ENCODE measurements at places on chromosomes 5 and 9.
A peak's percentile ranks its signal among the peaks of the same experiment; 100 is the strongest.

DNA sequence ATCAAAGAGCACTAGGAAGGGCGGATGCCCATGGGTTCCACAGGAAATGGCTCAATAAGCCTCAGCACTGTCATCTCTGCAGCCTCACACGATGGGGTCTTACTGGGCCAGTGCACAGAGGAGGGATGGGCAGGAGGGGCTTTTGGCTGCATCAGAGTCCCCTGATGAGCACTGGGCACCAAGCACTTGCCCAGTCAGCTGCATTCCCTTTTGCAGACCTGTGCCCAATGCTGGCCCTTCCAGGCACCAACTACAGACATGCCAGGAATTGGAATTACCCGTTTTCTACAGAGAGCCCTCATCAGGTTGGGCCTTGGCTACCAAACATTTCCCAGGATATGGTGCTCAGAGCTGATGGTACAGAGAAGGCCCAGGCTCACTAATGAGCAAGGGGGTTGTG, 182.5 kb downstream of the HSPA4 start:
- no peak for DNase-seq

DNA sequence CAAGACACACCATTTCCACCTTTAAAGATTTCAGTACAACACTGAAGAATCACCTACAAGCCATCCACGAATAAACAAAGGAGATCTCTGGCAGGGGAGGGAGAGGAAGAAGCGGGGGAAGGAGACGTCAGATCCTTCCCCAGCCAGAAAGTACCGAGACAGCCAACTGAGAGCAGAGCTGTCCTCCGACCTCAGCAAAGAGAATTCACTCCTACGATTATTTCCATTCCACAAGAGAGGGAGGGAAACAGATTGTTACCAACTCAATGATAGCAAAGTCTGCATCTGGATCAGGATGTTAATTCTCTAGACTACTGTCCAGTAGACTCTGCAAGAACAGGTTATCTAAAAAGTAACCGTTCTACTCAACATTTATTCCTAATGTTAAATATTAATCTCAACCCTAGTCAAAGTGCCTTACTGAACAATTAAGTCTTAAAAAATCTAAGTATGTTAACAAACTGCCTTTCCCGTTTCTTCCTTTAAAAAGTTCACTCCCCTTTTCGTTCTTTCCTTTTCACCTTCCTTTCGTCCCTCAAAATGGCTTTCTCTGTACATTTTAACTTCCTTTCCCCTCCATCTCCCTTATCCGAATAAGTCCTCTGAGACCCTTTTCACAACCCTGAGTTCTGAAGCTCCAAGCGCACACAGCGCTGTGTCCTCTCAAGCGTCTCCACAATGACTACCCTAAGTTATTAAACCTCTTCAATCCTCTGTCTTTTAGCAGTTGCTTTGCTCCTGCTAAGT, 1.4 kb downstream of the CHD1 start:
- peak; percentile 47 for DNase-seq

DNA sequence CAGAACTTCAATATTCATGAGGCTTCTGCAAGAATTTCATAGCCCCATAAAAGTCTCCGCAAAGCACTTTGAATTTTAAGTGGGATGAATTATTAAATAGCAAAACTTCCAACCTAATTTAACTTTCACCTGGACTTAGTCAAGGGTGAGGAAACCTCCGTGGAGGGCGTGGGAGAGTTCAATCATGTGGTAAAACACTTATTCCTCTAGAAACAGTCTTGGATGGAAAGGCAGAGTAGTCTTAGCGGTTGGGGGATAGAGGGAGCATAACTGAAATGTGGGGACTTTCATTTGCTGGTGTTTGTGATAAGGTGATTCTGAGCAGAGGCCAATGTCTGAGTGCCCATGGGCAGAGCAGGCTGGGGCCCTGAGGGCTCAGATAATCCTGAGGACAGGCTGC, 241.9 kb downstream of the IRX1 start:
- no peak for DNase-seq

DNA sequence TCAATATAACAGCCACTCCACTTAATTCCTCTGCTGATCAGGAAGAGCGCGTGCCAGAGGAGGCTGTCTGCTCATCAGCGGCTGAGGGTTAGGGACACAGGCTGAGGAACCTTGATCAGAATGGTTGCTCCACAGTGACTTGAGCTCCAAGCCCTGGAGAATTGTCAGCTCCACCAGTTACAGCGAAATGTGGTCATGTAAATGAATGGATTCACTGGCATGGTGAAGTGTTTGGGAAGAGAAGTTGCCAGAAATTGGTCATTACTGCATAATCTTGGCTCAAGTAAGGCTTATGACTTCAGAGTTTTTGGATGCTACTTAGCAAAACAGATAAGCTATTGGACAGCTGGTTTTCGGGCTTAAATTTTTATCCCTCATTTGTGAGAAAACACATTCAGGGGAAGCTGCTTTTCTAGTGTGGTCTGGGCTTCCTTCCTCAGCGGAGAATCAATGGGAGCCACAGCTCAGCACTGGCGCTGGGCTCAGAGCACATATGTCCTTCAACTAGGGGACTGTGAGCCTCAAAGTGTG, 65.0 kb downstream of the PRRT1B start:
- DNase-seq: peak; percentile 89

DNA sequence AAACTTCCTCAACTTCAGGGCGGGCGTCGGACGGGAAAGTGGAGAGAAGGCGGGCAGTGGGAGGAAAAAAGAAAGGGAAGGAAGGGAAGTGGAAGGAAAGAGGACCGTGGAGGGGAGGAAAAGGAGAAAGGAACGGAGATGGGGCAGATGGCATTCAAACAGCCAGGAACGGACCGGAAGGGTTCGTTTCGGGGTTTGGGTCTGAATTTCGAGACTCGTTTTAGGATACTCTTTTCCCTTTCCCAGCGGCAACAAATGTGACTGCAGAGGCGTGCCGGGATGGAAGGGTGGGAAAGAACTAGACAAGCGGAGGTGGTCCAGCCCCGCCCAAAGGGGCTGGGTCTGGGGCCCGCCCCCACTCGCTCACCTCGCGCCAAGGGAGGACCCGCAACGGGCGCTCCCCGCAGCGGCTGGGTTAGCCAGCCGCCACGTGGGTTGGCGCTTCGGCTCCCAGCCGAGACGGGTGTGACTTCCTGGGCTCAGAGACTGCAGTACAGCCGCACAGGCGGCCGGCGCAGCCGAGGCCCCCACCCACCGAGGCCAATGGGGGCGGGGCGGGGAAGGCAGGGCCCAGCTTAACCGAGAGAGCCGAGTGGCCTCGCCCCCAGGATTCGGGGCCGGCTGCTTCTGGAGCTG, 2.7 kb downstream of the VCAN start:
- peak; percentile 89 for DNase-seq

DNA sequence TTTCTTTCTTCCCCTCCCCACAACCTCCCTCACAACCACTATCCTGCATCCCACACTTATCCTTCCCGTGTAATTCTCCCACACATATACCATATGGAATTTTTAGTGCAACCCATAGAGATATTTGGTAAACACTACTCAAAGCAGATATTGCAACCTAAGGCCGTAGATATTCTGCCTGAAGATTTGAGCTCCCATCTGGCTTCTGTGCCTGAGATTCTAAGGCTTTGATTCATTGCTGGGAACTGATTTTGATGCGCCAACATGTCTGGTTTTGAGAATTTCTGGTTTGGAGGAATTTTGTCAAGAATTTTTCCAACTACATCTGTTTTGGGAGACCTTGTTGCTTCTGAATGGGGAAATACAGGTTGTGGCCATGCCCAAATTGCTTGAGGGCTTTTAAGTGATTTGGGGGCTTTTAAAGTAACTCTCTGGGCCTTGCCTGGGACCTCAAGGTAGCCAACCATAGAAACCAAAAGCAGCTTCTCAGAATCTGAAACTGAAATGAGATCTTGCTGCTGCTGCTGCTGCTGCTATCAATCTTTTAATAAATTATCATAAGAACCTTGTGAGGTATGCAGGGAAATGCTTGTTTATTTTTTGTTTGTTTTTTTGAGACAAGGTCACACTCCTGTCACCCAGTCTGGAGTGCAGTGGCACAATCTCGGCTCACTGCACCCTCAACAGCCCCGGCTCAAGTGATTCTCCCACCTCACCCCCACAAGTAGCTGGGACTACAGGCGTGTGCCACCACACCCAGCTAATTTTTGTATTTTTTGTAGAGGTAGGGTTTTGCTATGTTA, 36.2 kb downstream of the PLAC8L1 start:
- DNase-seq: no peak

DNA sequence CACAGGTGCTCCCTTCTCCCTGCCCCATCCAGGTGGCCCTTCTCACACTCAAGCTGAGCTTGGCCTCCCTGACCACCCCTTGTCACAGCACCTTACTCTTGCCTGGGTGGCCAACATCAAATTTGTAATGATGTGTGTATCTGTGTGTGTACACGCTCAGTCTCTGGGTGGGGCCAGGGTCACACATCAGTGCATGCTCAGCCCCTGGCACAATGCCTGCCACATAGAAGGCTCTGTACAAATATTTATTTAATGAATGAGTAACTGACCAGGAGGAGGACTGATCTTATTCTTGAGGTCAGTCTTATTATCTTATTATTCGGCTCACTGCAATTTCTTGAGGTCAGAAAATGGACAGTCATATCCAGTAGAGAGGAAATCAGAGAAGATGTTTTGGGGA, 41.3 kb upstream of the HAND1 start:
- DNase-seq: no peak

- peak; percentile 82 for DNase-seq
Measured at GRCh38 chr5:73370640-73371583, 77.7 kb downstream of the FOXD1 start.

GRCh38 chr5:166111021-166111420, 2180.4 kb upstream of the WWC1 start:
- no peak for DNase-seq

DNA sequence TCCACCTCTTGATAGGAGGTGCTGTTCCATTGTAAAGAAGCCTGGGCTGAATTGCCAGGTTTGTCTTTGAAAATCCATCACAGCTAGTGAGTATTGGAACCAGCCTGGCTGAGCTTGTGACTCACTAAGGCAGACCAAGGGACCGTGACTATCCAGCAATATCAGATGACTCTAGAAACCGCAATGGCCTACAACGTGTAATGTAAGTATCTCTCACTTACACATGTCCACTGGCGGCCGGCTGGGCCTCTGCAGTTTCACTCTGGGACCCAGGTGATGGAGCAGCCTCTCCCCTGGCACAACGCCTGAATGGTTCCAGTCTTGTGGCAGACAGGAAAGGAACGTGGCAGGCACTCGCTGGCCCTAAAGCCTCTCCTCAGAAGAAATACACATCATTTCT, 3.1 kb upstream of the HRH2 start:
- no peak for DNase-seq

GRCh38 chr9:76756941-76757673, 7.1 kb upstream of the PCA3 start:
- DNase-seq: no peak

DNA sequence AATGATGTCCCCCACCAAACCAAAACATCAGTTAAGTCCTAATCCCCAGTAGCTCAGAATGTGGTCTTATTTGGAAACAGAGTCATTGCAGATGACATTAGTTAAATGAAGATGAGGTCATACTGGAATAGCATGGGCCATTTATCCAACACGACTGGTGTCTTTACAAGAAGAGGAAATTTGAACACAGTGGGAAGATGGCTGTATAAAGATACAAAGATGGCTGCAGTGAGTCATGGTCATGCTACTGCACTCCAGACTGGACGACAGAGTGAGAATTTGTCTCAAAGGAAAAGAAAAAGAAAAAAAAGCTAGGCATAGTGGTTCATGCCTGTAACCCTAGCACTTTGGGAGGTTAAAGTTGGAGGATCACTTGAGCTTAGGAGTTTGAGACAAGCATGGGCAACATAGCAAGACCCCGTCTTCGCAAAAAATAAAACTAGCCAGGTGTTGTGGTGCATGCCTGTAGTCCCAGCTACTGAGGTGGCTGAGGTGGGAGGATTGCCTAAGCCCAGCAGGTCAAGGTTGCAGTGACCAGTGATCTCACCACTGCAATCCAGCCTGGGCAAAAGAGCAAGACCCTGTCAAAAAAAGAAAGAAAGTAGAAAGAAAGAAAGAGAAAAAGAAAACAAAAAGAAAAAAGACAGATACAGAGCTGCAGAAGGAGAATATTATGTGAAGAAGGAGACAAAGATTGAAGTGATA, 130.0 kb upstream of the CDKN2B start:
- DNase-seq: no peak

GRCh38 chr5:135073761-135074345, 39.8 kb upstream of the PITX1 start:
- no peak for DNase-seq

DNA sequence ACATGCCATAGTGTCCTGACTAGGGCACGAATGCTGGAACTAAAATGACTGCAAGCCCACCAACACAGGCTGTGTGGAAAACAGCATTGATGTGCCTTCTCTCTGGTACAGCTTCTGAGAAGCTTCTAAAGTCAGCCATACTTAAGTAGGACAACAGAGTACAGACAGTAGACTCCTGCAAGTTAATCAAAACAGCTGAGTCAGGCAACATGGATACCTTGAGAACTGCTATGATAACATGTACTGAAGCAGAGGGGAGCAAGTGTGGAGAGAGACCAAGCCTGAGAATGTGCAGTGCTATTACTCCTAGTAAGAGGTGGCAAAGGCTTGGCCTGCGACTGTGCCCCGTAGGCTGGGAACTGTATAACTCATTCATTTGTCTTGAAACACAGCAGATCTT, 2.5 kb downstream of the ISCA1 start:
- DNase-seq: no peak

GRCh38 chr5:41995193-41995592, 70.1 kb downstream of the FBXO4 start:
- no peak for DNase-seq

DNA sequence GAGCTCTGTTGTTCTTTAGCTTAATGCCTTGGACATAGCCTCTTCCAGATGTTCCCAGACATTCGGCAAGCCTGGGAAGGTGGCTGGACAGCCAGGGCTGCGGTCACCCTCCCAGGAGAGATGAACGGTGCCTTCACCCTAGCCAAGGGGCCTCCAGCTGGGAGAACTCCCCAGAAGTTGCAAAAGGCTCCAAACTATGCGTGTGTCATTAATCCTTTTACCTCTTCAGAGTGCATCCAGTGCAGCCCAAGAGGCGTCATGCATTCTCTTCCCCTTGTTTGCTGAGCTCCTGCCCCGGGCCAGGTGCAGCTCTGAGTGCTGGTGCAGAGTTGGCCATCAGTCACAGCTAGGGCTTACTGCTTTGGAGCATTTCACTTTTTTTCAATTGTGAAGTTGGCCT, 22.8 kb downstream of the HMCN2 start:
- no peak for DNase-seq

DNA sequence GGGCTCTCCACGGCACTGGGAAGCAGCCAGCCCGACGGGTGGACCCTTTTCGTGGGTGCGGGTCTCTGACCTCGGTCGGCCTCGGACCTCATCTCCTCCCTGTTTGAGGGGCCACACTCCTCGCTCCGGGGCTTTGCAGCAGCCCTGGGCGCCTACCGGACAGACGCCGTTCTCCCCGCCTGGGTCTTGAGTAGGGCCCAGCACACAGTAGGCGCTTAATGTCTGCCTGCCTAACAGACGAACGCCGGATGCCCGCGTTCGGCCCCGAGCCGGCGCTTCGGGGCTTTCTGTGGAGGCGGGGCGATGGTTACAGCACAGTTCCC, 842 bp upstream of the GTF3C5 start:
- no peak for DNase-seq

All from fibroblast of gingiva (primary cell).